SW 1271 (cell line): ENCODE measurements at places on chromosomes 6 and 20.

GRCh38 chr6:165186441-165187205 lies 122.8 kb downstream of the C6orf118 start:
- DNase-seq = no peak

DNA sequence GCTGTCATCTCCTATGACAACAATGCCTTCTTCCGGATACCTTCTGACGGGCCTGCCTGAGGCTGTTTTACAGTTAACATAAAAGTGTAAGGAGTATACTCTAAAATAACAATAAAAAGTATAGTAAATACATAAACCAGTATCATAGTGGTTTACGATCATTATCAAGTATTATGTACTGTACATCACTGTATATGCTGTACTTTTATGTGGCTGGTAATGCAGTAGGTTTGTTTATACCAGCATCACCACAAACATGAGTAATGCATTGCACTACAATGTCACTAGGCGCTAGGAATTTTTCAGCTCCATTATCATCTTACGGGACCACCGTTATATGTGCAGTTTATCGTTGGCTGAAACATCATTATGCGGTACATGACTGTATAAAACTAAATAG lies 76.5 kb downstream of the VEGFA start:
- DNase-seq = no peak

DNA sequence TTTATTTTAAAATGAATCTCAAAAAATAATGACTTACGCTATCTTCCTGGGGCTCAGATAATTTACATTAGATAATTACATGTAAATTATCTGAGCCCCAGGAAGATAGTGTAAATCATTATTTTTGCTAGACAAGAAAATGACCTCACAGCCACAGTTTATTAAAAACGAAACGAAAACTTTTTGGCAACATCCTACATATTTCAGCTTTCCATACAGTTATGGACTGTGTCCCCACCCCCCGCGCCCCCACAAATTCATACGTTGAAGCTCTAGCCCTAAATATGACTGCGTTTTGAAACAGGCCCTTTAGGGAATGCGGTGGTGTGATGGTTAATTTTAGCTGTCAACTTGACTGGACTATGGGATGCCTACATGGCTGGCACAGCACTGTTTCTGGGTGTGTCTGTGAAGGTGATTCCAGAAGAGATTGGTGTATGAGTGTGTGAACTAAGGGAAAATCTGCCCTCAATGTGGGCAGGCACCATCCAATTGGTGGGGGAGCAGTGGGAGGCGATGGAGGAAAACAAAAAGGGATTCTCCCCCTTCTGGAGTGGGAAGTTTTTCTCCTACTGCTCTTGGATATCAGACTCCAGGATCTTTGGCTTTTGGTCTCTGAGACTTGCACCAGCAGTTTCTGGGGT lies 52.6 kb downstream of the TRPC4AP start:
- no peak for DNase-seq

DNA sequence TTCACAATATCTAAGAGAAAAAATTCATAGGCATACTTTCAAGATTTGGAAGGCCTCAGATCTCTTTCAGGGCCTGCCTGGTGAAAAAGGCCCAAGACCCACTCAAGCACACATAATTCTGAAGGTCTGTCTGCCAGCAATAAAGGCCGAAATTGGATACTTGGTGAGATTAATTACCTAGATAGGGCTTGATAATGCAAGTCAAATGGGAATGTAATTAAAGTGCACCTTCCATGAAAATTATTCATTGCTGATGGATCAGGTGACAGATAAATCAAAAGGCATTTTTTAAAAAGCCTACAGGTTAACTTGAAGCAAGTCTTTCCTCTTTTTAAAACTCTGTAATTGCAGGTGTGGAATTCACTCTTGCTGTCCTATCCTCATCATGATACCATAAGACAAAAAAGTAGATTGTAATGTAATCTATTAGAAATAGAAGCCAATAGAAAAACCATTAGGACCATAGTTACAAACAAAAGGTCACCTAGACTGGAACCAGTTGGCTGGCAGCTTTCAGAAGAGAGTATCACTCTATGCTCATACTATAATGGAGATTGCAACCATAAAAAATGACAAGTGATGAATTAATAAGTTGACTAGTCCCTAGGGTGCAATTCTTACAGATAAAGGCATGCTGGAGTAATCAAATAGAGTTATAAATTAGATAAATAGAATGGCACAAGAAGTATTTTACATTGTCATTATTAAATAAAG lies 77.3 kb downstream of the EPHA7 start:
- DNase-seq = no peak

- DNase-seq = no peak
These were observed 8.6 kb downstream of the SNPH start for GRCh38 chr20:1274485-1275311.

DNA sequence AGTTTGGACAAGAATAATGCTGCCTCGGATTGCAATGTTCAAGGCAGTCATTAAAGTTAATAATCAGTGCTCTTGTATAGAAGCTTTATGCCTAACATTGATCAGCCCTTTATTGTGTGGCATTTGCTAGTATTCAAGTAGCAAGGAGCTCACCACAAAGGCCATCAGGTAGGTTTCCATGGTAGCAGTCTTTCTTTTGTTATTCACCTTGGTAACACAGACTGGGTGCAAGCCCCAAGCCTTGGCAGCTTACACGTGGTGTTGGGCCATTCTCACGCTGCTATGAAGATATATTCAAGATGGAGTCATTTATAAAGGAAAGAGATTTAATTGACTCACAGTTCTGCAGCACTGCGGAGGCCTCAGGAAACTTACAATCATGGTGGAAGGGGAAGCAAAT lies 149.3 kb downstream of the ADAT2 start:
- DNase-seq = no peak

DNA sequence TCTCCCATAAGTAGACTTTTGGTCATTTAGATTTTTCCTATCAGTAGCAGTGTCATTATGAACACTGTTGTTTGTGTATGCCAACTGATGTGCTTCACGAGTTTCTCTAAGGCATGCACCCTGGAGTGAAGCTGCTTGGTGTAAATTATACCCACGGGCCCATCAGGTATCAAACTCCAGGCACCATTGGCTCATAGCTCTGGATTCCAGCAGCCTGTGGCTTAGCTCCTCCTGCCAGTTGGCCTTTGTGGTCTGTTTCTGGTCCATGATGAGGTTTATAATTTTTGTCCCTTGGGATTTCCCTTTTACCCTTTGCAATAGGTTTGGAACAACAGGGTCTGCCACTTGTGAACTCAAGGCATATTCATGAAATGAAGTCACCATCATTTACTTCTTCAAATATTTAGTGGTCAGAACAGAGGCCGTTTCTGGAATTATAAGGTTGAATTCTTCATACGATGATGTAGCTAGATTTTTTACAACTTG lies 350.5 kb downstream of the PRL start:
- DNase-seq = no peak

DNA sequence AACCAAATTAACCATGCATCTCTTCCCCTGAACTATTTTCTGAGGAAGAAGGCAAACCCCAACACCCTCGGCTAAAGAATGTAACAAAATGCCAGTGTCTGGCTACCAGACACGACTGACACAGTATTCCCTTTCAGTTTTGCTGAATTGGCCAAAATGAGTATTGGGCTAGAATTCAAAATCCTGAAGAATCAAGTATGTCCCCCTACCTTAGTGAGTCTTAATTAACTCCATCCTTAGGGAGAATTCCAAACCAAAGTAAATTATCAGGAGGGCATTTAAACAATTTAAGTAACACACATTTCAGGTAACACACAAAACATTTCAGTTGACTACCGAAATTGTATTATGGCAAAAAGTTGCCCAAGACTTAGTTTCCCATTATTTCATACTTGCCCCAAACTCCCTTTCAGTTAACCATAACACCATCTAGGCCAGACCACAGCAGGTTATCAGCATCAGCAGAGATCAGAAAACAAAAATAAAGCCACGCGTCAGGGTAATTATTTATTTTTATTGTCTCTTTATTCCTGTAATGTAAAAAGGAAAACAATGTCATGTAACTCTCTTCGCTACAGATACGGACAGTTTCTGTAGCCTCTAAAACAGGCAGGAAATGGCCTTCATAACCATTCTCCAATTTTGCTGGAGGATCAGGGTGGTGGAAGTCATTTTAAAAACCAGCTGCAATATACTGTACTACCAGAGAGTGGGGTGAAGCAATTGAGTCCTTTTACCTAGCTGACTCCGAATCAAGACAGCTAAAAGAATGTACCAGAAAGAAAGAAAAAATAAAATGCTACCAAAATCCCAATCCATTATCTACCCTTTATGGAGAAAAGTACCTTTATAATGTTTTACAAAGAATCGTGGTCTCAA lies 1.9 kb downstream of the SNX5 start:
- DNase-seq = no peak

GRCh38 chr6:33799454-33800113 lies 4.2 kb downstream of the MLN start:
- no peak for DNase-seq

- no peak for DNase-seq
These were observed 323.3 kb downstream of the BMP2 start for GRCh38 chr20:7090811-7091210.

- DNase-seq = no peak
These were observed 391.2 kb downstream of the PRKN start for GRCh38 chr6:162336359-162336758.

DNA sequence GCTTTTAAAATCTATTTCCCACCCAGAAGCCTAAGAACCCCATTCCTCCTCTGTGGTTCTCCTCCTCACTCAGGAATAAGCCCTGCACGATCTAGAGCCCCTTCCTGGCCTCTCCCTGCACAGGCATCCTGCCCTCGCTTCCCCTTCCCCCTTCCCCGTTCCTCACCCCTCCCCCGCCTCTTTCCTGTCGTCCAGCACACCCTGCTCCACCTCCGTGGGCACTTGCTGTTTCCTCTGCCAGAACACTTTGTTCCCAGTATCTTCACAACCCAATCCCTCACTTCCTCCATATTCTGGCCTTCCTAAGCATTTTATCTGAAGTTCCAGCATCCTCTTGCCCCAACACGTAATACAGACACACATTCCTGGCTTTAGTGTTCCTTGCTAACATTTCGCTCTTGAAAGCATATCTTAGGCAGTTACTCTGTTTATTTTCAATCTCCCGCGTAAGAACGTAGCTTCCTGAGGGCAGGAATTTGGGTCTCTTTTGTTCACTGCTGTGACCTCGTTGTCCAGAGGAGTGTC lies 20.2 kb upstream of the SLC22A2 start:
- no peak for DNase-seq

- DNase-seq = no peak
These were observed 235.1 kb downstream of the GJA1 start for GRCh38 chr6:121670511-121670910.

GRCh38 chr6:29941016-29941415 lies 1.3 kb upstream of the HLA-A start:
- no peak for DNase-seq

DNA sequence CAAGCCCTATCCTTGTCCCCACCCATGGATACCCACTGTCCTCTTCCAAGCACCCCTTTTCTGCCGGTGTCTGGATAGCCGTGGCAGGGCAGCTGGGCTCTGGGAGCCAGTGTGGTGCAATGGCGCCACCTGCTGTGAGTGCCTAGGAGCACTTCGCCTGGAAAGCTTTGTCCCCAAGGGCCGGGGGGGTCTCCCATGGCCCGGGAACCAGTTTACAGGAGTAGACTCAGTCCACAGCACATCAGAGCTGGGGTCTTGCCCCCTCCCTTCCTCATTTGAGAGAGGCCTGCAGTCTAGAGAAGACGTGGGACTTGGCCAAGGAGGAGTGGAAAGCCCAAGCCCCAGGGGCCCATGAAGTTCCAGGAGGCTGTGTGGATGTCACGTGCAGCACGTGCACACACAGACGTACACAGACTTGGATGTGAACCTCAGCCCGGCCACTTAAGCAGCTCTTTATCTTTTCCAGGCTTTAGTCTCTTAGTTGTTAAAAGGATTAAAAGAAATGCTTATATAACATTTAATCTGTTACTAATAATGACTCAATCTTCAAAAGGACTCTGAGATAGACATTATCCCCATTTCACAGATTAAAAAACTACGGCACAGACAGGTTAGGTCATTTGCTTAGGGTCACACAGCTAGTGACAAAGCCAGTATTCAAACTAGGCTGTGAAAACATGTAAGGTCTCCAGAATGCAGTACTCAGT lies 40.9 kb upstream of the CDH22 start:
- no peak for DNase-seq

DNA sequence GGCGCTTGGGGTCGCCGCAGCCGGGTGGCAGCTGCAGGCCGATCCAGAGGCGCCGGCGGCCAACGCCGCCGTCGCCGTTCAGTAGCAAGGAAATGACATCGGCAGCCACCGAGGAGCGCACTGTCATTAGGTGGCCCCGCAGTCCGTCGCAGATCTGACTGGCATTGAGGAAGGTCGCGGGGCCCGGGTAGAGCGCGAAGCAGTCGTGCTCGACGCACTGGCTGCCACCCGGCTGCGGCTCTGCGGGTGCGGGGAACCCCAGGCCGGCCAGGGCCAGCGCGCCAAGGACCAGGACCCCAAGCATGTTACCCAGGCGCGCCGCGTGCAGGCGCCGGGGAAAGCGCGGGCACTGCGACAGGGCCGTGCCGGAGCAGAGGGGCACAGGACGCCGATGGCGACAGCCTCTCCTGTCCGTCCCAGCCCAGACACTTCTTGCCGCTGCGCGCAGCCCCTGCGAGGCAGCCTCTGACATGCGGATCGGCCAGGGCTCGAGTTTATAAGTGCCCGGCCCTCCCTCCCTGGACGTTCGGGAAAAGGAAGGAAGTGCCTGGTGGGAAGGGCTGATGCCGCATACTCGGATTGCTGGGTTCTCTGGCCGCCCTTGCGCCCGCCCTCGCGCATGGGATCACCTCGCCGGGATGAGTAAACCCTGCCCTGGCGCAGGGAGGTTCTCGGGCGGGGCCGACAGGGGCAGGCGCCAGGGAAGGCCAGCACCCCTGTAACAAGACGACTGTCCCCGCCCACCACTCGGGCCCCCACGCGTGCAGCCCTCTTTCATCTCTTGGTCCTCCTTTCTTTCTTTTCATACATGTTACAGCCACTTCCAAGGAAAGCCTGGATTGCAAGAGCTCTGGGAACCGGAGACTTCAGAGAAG lies at the start of gene THBD:
Gene THBD (minus strand): TSS at position 472 of the 875 bp plus-strand sequence. CDS start 168 bp downstream, at position 304.
- DNase-seq = peak; percentile 62

DNA sequence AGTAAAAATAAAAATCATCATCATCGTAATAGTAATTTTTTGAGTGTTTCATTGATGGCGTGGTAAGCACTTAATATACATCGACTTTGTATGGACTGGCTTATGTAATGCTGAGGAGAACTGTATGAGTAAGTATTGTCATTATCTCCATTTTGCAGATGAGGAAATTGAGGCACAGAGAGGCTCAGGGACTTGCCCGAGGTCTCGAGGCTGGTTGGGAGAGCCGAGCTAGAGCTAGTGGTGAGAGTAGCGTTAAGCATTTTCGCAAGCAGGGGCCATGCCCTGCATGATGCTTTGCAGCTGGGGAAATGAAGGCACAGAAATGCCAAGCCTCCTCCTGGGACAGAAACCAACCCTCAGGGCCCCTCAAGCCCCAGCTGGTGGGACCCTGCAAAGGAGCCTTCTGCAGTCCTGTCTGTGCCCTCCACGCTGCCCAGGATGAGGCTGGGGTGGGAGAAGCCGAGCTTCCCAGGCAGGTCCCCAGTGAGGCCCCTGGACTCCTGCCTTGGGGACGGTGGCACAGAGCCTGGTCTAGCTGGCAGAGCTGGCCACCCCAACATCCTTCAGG lies 31.1 kb upstream of the STX16 start:
- DNase-seq = no peak
